ENCODE measurements at places on chromosomes 2 and 18.

DNA sequence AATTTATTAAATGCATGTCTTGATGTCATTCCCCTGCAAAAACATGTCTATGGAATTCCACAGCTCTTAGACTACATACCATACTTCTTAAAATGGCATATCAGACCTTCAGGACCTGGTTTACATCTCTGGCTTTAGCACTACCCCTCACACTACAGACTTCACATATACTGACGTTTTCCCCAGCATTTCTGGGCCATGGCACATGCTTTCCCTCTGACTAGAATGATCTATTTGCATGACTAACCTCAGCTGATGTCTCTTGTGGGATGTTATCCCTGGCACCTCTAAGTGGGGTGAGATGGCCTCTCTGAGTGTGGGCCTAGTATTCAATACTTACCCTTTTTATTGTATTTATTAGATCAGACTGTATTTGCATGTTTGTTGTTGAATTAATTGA lies 381.6 kb downstream of the ERBB4 start:
- no peak for DNase-seq

- no peak for DNase-seq
Observed at GRCh38 chr2:198141726-198142125, 337.3 kb downstream of the PLCL1 start.

GRCh38 chr2:11155381-11156035 lies at the start of gene SLC66A3:
TSS of gene SLC66A3 (plus strand) at chr2:11155467. CDS start at chr2:11155547, 80 bp downstream.
- peak; percentile 94 for DNase-seq

DNA sequence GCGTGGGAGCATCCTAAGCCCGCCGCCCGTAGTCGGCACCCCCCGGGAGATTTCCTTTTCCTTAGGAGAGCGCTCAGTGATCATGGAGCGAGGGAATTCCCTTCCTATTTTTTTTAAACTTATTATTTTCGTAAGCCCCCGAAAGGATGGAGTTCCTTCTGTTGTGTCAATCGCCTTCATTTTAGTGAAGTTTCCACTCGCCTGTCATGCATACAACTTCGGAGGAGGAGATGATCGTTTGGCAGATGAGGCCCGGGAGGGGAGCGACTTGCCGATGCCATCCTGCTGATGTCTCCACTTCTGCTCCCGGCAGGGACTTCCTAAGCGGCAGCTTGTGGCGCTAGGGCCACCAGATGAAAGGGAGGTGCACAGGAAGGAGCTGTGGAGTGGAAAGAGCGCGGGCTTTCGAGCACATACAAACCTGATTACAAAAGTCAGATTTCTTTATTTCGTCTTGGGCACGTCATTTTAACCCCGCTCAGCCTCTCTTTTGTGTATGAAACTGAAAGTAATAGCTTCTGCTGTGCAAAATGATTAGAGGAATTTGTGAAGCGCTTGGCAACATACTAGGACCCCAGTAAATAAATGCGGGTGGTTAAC lies at the start of gene ADGRF3:
Gene ADGRF3, minus strand, starts transcription at position 336 of the 600 bp plus-strand sequence. CDS start 555 bp downstream, outside the sequence.
- DNase-seq, result peak; percentile 83

- DNase-seq, result no peak
Observed at GRCh38 chr2:84924173-84925106, 19.0 kb downstream of the TMSB10 start.

GRCh38 chr2:191018643-191019119 lies 4.7 kb upstream of the STAT1 start:
- no peak for DNase-seq

DNA sequence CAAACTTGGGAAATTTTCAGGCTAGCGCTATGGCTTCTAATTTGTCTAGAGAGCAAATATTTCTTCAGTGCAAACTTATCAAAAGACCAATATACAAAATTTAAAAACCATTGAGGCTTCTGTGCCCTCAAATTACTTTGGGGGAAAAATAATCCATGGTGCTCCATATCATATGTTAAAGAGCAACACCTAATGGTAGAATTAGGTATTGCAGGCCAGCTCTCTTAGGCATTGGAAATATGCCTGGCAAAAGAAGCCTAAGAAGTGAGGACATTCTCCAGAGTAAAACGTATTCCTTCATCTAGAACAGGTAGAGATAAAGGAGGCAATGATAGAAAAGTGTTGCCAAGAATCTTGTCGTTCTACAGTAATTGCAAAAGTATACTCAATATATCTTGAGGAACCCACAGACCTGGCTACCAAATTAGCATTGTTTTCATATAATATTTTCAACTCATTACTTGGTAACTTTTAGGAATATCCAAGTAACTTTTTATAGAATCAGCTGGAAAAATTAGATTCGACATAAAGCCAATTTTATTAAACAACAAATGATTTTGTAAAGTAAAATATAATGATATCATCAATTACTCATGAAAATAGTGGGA lies 401.1 kb downstream of the BCL11A start:
- no peak for DNase-seq

GRCh38 chr2:231138699-231139098 lies 13.9 kb upstream of the HTR2B start:
- DNase-seq, result peak; percentile 72

DNA sequence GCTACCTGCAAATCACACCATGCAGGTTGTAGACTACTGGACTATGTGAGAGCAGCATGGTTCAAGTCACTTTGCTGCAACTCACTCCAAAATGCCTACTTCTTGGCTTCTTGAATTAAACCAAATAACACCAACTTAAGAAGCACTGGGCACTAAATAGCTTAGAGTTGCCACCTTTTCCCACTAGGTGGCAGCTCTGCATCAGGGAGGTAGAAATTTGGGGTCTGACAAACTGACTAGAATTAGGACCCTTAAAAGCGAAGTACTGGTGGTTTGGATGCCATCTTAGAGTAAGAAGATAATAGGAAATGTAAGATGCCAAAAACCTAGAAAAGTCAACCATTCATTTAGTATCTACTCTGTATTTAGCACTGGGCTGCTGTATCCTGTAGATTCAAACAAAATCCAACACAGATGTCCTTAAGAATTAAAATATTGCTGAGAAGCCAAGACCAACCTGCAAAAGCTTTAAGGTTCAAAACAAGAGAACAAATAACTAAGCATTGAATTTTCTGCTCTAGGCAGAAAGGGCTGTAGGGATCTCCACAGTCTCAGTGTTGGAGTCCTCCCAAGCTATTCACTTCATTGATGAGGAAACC lies 65.5 kb downstream of the CCBE1 start:
- DNase-seq, result no peak

DNA sequence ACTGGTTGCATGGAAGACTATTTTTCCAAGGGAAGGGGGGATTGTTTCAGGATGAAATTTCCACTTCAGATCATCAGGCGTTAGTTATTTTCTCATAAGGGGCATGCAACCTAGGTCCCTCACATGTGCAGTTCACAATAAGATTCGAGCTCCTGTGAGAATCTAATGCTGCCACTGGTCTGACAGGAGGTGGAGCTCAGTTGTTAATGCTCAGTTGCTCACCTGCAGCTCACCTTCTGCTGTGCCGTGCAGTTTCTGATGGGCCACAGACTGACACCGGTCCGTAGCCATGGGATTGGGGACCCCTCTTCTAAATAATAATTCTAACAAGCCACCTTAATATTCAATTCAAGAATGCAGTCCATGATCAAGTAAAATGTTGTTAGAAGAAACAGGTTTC lies 34.9 kb downstream of the PLCL1 start:
- no peak for DNase-seq

DNA sequence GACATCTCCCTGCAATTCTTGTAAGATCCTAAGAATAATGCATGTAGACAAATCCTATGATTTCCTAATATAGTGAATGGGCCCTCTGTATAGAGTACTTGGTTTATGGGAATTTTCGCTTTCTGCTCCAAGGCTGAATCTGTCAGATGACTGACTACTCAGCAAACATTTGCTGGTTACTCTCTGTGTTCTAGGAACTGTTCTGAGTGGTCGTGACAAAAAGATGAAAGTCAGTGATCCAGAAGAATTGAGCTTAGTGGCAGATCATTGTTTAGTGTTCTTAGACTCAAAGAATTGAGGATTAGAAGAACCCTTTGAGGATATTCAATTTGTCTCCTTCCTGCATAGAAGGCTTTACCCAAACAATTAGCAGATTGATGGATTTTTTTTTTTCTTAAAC lies 10.0 kb downstream of the XRCC5 start:
- no peak for DNase-seq

DNA sequence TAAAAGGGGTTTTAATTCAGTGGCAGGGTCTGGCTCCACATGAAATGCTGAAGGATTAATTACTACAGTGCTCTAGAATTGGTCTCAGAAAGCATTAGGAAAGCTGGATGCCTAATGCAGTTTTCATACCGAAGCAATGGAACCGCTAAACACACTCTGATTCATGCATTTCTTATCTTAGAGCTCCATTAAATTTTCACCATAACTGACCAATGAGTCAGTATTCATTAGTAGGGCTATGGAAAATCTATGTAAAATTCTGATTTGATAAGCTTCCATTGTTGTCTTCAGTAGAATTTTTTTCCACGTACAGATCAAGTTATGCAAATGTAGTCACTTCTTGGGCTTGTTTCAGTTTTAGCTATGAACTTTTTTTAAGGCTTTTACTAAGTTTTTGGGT lies 359.9 kb downstream of the ARHGAP15 start:
- no peak for DNase-seq

DNA sequence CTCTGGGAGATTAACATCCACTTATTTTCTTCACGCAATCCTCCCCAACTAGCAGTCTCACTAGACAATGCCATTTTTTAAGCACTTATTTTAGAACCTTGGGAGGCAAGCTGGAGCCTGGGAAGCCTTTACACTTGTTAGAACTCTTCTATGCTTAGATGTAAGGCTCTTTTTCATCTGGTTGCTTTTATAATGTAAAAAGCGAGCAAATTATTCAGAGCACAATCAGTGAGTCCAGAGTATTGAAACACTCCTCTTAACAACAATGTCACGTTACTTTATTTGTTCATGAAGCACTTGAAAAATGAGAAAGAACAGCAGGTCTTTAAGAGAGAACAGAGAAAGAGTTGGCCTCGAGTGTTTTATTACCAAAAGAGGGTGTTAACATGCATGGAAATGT lies 84.1 kb upstream of the SLC8A1 start:
- DNase-seq, result no peak

DNA sequence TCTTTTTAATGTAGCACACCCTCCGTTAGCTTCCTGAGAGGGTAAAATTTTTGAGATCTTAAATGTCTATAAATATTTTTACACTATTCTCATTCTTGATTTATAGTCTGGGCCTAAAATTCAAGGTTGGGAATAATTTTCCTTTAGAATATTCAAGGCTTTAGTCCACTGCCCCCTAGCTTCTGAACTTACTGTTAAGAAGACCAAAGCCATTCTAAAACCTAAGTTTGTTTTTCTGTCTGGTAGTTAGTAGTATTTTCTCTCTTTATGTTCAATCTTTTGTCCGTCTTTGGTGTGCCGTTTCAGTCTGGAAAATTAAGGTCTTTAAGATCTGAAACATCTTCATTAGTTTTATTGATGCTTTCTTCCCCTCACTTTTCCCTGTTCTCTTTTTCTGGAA lies 14.5 kb downstream of the OSBPL6 start:
- no peak for DNase-seq

Data from NCI-H146 (cell line).